ENCODE measurements at places on chromosomes 11 and 22. TPM values are rescaled to one million over a fixed set of nuclear protein-coding genes. Genes with fewer than 3 reads are reported as not detected.
A peak's percentile ranks its signal among the peaks of the same experiment; 100 is the strongest.

- no peak for DNase-seq
Measured at GRCh38 chr11:92890846-92891245, 78.6 kb upstream of the MTNR1B start.

- DNase-seq = peak; percentile 53
Measured at GRCh38 chr11:129418039-129418438, 42.4 kb downstream of the BARX2 start.

DNA sequence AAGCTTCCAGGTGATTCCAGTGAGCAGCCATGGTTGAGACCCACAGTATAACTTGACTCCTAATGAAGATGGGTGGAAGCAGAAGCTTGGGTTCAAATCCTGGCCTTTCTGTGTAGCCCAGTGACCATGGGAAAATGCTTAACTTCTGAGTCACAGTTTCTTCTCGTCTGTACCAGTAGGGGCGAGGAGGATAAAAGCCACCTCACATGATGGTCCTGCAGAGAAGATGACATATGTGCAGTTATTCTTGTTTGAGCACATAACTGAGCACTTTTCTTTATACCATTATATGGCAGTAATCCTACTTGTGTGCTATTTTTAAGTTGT, 4.9 kb downstream of the TMEM109 start:
- peak; percentile 58 for DNase-seq

GRCh38 chr22:47354668-47355387, 592.4 kb downstream of the TBC1D22A start:
- DNase-seq = no peak

DNA sequence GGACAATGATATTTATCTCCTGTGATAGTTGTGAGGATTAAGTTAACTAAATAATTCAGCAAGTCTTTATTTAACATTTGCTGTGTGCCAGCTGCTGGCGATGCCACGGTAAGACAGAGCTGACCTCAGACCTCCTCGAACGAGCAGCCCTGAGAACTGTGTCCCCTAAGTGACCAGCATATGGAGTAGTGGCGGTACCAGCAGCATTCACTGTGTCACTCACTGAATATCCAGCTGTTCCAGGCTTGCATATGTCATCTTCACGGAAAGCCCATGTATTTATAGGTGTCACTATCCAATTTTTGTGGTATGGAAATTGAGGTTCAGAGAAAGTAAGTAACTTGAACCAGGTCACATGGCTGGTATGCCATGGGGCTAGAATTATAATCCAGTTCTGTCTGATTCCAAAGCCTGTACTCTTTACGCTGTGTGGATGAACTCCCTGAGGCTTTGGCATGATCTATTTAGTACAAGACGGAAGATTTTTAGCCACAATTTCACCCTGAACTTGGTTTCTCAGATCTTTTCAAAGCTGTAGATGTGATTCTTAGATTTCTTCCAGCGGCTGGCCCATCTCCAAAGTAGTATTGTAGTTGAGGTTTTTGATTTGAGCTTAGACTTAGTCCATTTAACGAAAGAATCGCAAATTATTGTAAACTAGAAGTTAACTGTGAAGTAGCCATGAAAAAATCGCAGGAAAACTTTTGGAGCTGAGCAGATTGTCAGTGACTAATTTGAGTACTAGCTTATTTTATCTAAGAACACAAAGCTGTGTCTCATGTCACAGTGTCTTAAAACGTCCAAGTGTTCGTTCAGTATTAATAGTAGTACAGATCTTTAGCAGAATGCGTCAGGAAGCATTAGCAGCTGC, 49.4 kb upstream of the MYO18B start:
- DNase-seq = no peak

GRCh38 chr22:45895436-45896152, 81.4 kb downstream of the WNT7B start:
- DNase-seq = no peak

- DNase-seq = peak; percentile 21
Measured at GRCh38 chr11:125517116-125517770, 21.2 kb upstream of the FEZ1 start.

DNA sequence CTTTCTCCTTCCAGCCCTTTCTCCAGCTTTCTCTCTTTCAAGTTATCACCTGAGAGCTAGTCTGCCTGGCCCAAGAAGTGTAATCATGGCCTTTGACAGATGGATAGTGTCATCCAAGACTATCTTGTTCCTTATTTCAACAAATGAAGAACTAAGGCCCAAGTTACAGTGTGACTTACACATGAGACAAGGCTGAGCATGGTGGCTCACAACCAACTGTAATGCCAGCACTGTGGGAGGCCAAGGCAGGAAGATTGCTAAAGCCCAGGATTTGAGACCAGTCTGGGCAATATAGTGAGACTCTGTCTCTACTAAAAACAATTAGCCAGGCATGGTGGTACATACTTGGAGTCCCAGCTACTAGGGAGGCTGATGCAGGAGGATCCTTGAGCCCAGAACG, 3.7 kb upstream of the RANGAP1 start:
- DNase-seq = no peak

GRCh38 chr11:70268526-70268925, 2.0 kb upstream of the PPFIA1 start:
- DNase-seq = no peak

DNA sequence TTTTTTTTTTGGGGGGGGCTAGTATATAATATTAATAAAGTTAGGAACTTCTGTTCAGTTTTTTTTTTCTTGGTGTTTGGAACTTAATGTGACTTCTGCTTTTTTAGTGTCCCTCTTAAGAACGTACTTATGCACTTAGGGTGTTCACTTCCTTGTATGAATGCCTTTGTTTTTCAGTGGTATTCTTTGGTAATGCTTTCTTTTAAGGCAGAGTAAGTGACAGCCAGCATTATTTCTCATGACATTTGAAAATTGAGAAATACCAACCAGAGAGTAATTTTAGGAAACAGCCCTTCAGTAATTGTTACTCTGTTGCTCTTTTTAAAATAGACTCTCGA, 2.4 kb downstream of the GRK3 start:
- DNase-seq = no peak

DNA sequence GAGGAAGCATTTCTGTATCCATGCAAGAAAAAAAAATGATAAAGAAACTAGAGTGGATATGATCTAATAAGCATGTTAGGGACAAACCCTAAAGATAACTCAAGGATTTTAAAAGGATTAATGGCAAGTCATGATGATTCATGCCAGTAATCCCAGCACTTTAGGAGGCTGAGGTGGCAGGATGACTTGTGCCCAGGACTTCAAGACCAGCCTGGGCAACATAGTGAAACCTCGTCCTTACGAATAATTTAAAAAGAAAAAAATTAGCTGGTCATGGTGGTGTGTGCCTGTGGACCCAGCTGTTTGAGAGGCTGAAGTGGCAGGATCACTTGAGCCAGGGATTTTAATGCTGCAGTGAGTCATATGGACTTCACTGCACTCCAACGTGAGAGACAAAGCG, 145.5 kb upstream of the BLID start:
- no peak for DNase-seq

DNA sequence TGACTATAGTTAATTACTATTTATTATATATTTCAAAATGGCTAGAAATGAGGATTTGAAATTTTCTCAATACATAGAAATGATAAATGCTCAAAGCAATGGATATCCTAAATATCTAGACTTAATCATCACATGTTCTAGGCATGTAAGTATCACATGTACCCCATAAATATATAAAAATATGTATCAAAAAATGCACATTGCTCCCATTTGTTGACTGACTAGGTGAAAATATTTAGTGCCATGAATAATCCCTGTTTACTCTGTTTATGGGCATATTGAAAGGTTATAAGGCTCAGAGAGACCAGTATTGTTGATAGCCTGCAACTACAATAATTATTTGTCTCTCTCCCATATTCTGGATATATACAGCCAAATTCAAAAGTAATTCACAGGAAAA, 3.1 kb downstream of the HBE1 start:
- no peak for DNase-seq

GRCh38 chr11:93198215-93198845, 539 bp upstream of the SLC36A4 start:
- peak; percentile 41 for DNase-seq

GRCh38 chr11:31397239-31397834, 27.7 kb downstream of the DNAJC24 start:
- DNase-seq = peak; percentile 40

DNA sequence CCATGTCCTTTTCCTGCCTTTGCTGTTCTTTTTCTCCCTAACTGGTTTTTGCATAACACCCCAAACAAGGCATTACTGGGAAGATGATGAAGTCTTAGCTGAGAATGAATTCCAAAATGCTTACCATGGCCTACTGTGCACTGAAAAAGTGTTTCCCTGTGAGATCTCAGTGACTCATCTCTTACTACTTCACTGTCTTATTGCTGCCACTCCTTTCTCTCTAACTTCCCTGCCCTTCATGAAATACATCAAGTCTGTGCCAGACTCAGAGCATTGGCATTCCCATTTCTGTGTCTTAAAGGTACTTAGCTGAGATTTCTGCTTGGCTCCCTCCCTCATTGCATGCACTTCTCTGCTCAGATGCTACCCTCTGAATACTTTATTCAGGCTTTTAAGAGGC, 49.1 kb upstream of the MUC15 start:
- peak; percentile 82 for DNase-seq

GRCh38 chr11:64415996-64416728, 57.2 kb downstream of the RPS6KA4 start:
- DNase-seq = no peak

DNA sequence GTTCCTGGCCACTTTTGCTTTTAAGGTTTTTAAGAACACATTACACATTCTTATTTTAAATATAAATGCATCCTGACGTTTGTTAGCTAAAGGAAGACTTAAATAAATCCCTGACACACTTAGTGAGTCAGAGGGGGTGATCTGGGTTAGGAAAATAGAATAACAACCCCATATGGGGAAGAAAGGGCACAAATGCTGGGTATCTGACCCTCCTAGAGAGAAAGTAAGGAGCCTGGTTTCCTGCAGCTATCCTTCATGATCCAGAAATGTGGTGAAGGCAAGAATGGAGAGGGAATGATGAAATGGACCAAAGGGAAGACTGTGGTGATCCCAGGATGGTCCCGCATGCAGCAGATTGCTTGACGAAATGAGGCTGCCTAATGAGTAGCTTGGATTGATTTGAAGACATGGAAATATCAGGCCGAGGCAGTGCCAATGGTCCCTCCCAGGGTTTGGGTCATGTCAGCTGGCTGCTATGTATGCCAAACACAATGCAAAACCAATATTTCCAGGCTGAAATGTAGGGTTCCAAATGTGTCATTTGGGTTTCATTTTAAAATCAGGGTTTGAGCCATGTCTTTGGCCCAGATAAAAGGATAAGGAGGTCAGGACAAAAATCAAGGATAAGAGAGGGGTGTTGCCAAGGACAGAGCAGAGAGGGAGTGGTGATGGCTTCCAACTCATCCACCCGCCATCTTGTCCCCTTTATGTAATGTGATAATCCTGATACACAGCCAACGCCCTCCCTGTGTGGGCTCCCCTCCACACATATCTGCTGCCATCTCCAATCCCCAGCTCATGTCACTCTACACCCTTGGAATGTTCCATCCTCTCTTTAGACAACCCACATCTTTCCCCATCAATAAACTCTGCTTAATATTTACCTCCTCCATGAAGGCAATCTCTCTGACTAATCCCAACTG, 135.1 kb upstream of the PITPNB start:
- no peak for DNase-seq

DNA sequence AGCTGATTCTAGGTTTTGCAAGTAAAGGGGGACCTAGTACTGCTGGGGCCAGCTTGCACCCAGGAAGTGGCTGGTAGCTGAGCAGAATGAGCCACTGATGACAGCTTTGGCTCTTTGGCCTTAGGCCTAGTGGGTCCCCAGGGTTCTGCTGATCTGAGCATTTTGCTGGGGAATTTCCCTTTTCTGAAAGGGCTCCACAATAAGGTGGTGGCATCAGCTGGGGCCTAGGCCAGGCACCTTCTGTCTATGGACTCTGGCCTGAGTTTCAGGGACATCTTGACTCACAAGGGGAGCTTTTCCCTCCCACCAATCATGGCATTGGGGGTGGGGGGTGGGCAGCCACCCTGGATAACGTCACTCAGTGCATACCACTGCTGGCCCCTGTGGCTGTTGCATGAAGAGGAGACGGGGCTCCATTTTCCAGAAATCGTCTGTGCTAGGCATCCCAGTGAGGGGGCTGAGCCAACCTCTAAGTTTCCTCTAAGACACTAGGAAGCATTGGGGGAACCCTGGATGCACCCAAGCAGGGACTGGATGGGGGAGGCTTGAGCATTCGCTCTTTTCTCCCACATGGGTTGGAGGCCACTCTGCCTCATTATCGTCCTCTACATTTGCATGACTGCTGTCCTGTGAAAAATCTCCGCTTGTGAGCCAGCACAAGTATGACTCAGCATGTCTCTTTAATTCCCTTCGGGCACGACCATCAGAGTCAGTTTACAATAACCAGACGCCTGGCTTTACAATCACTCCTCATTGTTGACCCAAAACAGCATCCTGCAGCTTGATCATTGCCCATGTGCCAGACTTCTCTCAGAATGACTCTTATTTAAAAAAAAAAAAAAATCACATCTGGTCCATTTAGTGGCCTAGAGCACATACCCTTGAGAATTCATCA, 145.0 kb upstream of the THY1 start:
- peak; percentile 77 for DNase-seq

GRCh38 chr11:45079075-45079444, 67.4 kb upstream of the PRDM11 start:
- no peak for DNase-seq

GRCh38 chr22:36350751-36351594, 36.8 kb downstream of the MYH9 start:
- DNase-seq = peak; percentile 87

DNA sequence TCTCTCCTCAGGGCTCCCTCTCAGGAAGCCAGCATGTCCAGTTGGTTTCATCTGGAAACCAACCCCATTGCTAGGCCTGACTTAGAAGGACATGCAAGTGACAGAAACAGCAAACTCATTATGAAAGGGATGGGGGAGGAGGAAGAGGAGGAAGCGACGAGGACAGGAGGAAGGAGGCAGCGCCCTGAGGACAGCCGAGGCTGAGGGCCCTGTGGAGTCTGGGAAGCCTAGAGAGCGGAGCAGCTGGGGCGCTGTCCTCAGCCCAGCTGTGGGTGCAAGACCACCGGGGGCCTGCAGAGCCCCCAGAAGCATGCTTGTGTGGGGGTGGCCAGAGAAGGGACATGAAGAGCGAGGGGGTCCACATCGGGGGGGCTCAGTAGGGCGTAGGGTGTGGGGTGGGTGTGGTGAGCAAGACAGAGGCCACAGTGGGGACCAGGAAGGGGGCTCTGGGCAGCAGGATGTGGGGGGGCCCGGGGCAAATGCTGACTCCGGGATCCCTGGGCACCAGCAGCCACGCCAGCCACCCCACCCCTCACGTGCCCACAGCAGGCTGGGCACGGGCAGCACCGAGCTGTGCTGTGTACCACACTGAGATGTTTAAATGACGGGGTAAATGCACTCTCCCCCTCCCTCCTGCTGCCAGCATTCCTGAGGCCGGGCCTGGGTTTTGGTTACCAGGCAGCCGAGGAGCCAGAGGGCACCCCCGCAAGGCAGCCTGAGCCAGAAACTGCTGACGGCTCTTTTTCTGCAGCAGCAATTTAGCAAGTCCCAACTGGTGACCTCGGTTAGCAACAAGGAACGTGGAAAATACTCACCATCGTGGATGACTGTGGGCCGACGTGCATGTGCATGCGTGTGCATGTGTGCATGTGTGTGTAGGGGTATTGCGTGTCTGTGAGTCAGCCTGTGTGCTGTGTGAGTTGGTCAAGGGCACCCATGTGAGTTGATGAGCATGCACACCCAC, 82.7 kb upstream of the LINC01488 start:
- peak; percentile 76 for DNase-seq

GRCh38 chr11:128194216-128194615, 393.1 kb downstream of the ETS1 start:
- DNase-seq = peak; percentile 74

The TNNI2 gene
- total RNA-seq = not detected

The MMP13 gene
- total RNA-seq = not detected

The ACTN3 gene
- not detected for total RNA-seq

The RBMXL2 gene
- total RNA-seq = not detected

The TSSK2 gene
- not detected for total RNA-seq

The MPZL2 gene
- 53.3 TPM for total RNA-seq

The KCNQ1OT1 gene
- 0.35 TPM for total RNA-seq

The CEP126 gene
- 3.8 TPM for total RNA-seq

Data from renal cortical epithelial cell (primary cell).